ENCODE measurements at places on chromosomes 2 and 18.

DNA sequence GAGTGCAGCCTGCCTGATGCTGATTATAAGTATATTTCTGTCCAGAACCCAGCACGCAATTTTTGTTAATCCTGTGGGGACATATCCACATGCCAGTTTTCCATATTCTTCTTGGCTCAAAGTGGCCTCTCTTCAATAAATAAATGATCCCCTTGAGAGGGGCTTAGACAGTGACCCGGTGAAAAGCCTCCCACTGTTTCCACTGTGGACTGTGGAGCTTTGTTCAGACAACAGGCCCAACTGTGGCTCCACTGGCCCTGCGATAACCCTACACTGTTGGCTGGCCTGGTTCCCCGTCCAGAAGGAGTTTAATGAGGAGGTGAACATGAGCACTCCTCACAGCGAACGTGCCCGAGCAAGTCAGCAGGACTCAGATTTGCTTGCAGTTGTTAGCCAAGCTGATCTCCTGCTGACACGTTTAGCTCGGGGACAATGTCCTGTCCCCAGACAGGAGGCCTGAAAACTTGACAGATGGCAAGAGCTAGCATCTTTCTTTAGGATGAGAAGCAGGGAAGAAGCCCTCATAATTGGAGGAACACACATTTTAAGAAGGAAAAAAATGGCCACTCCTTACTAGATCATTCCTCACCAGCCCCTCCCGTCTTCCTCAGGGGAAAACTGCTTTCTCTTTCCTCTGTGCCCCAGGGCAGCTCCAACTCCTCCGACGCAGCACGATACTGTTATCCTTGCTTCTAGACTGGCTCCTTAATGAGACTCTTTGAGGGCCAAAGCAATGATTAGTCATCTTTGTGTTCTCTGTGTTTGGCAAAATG is 20.0 kb upstream of the MTCL1 start:
- DNase-seq, result no peak

DNA sequence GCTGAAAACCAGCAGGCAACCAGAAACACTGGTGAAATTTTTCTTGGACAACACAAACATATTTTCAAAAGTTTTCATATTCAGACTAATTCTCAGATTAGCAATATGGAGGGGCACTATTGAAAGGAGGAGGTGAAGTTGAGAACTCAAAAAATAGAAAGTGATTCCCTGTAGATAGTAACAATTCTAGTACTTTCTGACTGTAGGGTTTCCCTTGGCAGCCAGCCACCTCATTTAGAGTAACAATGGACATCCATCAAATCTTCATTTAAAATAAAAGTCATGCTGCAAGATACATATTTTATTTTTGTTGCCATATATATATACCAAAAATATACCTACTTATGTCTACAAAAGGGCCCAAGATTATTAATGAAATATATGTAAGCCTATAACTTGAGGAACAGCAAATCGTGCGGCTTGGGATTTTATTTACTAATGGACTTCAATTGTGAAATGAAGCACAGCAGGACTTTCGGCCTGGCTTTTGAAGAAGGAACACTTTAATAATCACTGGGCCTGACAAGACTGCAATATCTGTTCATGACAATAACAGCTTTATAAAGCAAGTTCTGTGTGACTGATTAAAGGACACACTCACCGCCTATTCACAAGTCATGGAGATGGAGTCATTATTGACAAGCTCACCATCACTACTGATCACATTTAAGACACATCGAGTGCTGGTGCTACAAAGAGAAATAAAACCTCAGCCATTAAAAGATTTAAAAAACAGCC is 6.8 kb upstream of the NR4A2 start:
- DNase-seq, result no peak

- DNase-seq, result no peak
Measured at GRCh38 chr2:232030229-232030628, 68.7 kb downstream of the DIS3L2 start.

- no peak for DNase-seq
Measured at GRCh38 chr2:64799592-64800252, 146.0 kb upstream of the SERTAD2 start.

GRCh38 chr2:231642631-231643494 is 50.2 kb downstream of the TEX44 start:
- peak; percentile 9 for DNase-seq

DNA sequence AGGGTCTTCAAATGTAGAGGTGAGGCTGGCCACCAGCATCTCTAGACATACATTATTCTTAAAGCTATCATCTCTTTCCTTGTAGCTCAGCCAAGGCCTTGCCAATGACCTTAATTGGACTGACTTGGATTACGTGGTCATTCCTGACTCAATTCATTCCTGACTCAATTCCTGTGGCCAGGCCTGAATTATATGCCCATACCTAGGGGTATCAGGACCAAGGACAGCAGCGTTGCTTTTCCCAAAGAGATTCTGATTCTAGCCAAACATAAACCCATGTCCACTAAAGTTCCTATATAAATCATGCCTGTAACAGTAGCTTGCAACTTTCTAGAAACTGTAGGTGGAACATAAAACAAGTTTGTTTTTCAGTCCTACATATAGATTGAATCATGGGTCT is 231.7 kb downstream of the ARL6IP6 start:
- no peak for DNase-seq

GRCh38 chr2:156944871-156945270 is 312.6 kb upstream of the GALNT5 start:
- DNase-seq, result no peak

DNA sequence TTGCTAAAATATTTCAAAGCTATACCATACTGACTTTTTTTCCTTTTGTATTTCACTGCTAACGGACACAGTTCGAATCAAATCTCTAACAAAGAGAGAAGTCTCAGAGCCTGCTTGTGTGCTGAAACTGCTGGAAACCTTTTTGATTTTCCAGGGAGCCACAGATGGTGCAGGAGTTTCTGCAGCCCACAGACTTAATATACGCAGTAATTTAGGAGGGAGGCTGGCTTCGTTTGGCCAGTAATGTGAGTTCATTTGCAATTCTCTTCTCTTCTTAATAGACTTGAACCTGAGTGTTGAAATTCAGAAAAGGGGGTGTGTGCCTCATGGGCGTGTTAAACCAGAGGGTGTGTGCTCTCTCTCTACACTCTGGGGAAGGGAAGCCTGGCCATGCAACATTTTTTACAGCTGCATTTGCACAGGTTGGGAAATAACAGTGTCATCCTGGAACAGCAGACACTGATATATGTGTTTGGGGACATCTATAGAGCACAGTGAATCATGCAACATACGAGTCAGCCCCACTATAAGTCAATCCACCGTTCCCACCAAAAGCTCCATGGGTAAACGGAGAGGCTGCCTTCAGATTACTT is 333.0 kb downstream of the CLIP4 start:
- DNase-seq, result no peak

All from activated T-helper 1 cell treated with Interleukin-2 at 50 U/mL for 16 hours (primary cell).